Central memory CD8-positive, alpha-beta T cell (primary cell): ENCODE measurements at places on chromosomes 1 and 21.
A peak's percentile ranks its signal among the peaks of the same experiment; 100 is the strongest.

DNA sequence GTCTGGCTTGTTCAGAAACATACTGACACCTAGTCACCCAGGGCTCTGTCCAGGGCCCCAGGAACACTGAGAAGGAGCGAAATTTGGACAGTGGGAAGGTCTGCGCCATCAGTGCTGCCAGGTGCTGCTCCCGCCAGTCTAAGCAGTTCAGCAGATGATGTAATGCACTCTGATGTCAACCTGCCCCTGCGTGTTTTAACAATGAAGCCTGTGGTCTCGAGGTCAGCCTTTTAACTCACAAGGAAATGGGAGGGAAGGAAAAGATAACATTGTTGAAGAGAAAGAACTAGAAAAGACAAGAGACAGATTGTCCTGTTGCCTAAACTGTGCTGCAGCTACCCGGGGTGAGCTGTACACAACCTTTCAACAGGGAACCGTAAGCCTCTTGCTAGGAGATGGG, 126.6 kb upstream of the IFFO2 start:
- DNase-seq, result no peak

DNA sequence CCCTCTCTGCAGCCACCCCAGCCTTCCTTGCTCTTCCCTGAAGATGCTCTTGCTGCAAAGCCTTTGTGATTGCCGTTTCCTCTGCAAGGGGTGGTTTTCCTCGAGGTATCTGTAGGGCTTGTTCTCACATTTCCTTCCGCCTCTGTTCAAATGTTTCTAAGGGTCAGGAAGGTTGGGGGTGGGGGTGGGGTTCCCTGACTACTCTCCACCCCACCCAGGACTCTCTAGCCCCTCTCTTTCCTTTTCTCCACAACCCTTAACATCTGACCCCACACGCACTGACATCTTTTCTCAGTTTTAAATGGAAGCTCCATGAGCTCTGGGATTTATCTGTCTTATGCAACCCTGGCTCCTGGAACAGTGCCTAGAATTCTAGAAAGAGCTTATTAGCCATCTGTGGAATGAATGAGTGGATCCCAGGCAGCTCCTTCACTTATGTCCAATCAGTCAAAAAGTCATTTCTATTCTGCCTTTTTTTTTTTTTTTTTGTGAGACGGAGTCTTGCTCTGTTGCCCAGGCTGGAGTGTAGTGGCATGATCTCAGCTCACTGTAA, 27.3 kb upstream of the ZNF362 start:
- DNase-seq, result no peak

DNA sequence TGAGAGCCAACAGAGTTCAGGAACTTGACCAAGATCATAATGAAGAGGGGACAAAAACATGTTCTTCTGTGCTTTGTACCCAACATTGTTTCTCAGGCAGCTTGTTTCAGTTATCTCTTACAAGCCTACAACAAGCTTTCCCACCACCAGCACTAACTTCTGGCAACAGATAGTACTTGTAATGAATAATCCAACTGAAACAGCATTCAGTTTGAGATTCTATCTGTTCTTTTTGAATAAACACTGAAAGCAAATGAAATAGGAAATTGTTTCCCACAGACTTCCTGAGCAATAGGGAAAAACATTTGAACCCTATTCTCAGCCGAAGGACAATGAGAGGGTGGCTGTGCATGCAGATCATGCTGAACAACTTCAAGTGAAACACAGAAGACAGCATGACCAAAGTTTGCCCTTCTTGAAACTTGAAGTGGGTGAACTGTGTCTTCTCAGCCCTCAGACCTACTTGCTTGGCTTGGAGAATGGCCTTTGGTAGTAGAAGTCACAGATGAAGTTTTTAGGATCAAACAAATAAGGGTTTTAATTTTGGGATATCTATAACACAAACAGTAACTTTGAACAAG, 11.2 kb upstream of the HOOK1 start:
- DNase-seq, result no peak

DNA sequence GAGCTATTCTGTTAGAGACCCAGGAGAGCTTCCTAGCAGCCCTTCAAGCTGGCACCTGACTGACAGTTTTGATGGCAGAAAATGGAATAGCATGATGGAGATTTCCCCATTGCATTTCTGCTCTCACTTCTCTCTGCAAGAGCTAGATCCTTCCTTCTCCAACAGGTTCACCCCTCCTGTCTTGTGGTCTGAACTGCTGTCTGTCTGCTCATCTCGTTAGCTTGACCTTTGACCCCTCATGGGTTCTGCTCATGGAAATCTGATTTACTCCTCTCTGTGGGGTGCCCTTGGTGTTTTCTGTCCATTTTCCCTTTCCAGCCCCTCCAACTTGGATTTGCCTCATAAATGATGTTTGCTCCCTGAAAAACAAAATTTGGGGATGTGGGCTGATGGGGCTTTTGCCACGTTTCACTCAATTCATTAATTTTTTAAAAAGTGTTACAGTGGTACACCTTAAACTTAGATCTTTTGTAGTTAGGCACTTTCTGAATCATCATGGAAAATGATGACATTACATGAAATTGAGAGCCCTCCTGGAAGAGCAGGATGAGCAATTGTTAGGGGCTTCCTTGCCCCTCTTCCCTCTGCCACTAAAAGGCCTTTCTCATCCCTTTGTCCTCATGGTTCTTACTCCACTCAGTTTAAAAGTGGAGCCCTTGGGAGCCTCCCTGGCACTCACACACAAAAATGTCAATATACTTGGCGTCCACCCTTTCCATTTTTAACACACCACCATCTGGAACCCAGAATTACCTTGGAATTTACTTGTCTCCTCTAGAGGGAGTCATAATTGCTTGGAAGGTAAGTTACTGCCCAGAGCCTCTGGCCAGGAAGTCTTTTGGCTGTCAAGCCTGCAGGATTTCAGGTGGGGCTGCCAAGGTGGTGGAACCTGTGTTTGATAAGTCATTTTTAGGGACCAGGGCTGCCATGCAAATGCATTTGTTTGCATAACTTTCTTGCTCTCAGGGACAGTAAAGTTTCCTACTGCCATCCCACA, 31.9 kb upstream of the IL19 start:
- no peak for DNase-seq

DNA sequence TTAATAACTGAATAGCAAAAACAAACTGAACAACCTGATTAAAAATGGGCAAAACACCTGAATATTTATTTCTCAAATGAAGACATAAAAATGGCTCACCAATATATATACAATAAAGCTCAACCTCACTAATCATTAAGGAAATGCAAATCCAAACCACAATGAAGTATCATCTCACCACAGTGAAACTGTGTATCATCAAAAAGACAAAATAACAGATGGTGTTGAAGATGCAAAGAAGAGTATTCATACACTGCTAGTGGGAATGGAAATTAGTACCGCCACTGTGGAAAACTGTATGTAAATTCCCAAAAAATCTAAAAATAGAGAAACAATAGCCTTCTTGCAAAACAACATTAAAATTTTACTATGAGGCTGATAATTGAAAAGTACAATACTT, 1660.1 kb upstream of the B3GALT2 start:
- DNase-seq, result no peak

DNA sequence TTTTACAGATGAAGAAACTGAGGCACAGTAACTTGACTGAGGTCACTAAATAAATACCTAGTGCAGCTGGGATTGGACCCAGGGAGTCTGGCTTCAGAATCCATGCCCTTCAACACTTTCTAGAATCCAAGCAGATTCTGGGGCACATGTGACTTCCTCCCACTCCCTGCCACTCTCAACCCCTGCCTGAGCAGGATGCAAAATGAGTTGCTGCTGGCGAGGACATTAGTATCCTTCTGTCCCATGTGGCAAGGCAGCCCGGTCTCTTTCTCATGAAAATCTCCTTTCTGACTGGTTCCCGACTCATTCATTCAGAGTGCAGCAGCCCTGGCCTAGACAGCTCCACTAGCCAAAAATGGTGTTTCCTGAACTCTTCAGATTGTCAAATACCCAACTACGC, 28.4 kb downstream of the TNNT2 start:
- DNase-seq, result no peak

GRCh38 chr1:206664740-206665139, 20.0 kb upstream of the MAPKAPK2 start:
- DNase-seq, result no peak

DNA sequence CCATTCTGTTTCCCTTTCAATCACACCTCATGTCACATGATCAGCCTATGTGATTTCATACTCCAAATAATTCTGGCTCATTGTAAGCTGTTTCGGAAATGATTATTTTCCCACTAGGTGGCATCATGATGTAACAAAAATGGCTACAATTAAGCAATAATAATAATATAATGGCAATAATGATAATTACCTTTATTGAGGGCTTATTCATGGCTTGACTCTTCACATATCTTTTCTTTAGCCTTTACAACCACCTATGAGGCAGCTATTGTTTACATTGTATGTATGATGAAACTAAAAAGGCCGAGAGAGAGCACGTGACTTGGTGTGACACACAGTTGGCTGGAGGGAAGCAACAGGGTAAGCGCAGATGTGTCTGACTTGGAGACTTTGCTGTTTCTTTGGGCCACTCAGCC, 12.5 kb upstream of the KPRP start:
- DNase-seq, result no peak

DNA sequence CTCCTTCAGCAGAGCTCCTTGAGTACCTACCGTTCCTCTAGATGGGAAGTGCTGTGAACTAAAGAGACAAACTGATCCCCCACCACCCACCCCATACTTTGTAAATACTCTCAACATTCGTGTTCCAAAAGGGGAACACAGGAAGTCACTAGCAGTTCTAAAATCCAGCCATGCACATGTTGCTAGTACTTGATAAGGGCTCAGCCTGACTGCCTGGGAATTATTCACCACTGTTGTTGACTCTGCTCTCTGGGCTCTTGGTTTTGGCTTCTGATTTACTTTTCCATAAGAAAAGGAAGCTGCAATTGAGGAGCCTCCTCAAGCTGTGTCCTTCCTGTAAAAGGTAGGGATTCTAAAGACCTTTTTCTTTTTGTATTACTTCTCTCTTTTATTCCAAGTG, 67.5 kb downstream of the IVNS1ABP start:
- DNase-seq, result no peak

DNA sequence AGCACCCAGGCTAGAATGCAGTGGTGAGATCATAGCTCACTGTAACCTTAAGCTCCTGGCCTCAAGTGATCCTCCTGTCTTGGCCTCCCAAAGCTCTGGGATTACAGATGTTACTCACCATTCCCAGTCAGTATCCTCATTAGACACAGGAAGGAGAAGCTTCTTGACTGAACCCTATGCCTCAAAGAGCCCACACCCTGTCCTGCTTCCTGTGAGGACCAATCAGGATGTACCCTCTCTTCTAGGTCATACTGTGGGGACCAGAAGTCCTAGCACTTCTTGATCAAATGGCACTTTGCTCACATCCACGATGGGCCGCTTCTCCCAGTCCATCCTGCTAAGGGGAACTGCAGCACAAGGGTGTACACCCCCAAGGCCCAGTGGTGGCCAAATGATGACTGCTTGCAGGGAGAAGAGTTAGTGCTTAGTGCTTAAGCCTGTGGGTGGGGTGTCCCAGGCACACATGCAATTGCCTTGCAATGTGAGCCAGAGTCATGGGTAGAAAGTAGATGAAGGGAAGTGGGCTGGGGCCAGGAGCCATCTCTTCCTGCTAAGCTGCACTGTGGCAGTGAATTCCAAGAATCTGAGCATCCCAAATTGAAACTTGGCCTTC, 9.8 kb downstream of the CD34 start:
- DNase-seq, result no peak

GRCh38 chr1:7334475-7335035, 436.5 kb upstream of the VAMP3 start:
- no peak for DNase-seq

- no peak for DNase-seq
Measured at GRCh38 chr1:159067699-159068621, 8.6 kb downstream of the AIM2 start.

DNA sequence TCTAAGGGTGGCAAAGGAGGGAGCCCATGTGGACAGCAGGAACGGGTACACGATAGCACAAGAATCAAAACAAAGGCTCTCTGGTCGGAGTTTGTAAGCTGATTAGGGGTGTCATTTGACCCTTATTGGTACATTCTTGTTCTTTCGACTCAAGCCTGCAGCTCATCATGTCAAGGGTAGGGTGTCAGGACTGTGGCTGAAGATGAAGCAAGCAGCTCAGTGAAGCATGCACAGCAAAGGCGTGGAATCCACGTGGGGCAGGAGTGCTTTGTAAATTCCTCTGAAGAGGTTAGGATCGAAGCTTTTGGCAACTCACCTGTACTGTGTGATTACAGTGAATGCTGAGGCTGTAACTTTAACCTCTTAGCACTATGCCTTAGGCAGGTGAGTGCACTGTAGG, 4.7 kb upstream of the ABCB10 start:
- no peak for DNase-seq

- no peak for DNase-seq
Measured at GRCh38 chr1:31715873-31716220, 12.0 kb upstream of the COL16A1 start.

DNA sequence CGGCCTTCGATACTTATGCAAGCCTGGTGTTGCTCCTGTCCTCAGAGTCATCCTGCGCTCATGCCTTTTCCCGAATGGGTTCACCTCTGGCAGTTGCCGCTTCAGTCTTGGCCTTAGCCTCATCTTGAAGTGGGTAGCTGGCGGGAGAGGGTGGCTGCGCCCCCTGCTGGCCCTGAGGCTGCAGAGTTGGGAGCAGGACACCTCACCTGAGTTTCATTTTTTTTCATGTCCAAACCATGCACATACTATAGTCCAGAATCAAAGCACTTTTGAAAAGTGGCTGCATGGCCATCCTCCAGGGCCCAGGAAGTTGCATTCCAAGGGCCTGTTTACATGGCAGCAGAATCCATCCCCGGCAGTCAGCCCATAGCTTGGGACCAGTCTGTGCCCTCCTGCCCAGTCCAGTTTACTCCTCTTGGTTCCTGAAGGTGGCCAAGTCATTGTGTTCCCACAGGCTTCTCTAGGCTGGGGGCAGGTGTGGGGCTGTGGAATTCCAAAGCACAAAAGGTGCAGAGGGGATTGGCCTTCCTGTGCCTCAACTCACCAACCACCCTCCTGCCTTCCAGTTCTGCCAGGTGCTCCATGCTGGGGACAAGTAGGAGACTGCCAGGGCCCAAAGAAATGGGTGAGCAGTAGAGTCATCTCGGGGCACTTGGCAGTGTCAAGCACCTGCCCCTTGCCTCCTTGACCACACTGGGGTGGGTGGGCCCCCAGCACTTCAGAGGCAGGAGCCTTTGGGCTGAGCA, 44.0 kb downstream of the YARS1 start:
- peak; percentile 64 for DNase-seq

- DNase-seq, result no peak
Measured at GRCh38 chr21:45506241-45506817, 35.9 kb downstream of the SLC19A1 start.

- no peak for DNase-seq
Measured at GRCh38 chr1:198467342-198467741, 73.1 kb downstream of the ATP6V1G3 start.

GRCh38 chr1:36231191-36231590, 6.9 kb downstream of the THRAP3 start:
- no peak for DNase-seq

- no peak for DNase-seq
Measured at GRCh38 chr1:153119491-153119971, 6.2 kb upstream of the SPRR2F start.

GRCh38 chr1:158329300-158329699, 2.0 kb downstream of the CD1B start:
- no peak for DNase-seq

DNA sequence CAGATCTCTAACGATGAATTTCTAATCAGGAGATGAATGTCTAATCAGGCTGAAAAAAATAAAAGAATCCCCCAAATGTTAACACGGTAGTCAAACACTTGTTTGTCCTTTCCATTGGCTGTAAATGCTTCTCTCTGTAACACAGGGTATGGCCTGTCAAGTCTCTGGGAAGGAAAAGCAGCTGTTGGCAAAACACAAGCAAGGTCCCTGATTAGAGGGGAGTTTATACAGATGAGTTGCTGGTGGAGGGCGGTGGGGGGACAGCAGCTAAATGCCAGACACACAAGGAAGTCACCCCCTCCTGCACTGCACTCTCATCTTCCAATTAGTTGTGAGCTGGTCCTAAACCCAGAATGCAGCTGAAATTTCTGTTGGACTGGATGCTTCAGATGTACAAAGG, 51.0 kb downstream of the PGBD5 start:
- DNase-seq, result no peak
